ENCODE measurements at places on chromosomes 11 and 22.

GRCh38 chr11:16607675-16608644, 130.5 kb upstream of the C11orf58 start:
- DNase-seq, result no peak

GRCh38 chr11:83255366-83255765, 30.8 kb downstream of the CCDC90B start:
- no peak for DNase-seq

GRCh38 chr11:122951211-122951610, 30.4 kb downstream of the BSX start:
- no peak for DNase-seq

DNA sequence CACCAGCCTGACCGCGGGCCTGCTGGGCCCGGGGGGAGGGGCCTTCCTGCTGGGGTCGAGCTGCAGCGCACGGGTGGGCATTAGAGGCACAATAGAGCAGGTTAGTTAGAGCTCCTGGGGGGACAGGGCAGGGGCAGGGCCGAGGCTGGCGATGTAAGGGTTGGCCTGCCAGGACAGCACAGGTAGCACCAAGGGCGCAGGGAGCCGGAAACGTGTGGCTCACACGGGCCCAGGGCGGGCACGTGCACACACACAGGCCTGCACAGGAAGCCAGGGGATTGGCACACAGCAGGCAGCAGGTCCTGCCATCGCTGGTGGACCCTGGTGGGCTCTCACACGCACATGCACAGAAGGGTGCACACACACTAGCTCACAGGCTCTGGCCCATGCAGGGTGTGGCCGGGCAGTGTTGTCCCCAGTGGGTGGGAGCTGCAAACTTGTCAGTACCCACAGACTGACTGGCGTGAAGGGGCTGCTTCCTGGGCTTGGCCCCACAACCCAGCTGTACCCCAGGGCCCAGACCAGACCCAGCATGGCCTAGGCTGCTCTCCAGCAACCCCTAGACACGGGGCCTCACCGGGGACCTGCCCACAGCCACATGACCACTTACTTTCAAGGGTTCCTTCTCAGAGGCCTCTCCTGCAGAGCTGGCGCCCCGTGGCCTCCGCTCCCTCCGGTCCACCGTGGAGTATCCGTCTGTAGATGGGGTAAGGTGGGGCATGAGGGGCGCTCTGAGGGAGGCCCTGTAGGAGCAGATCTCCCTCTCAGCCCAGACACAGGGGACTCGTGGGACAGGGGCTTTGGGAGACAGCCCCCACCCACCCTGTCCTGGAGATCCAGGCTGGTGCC, 29.9 kb upstream of the TXNRD2 start:
- no peak for DNase-seq

- no peak for DNase-seq
Measured at GRCh38 chr11:1741741-1742140, 8.7 kb downstream of the IFITM10 start.

- no peak for DNase-seq
Measured at GRCh38 chr11:94780432-94780831, 12.3 kb downstream of the AMOTL1 start.

DNA sequence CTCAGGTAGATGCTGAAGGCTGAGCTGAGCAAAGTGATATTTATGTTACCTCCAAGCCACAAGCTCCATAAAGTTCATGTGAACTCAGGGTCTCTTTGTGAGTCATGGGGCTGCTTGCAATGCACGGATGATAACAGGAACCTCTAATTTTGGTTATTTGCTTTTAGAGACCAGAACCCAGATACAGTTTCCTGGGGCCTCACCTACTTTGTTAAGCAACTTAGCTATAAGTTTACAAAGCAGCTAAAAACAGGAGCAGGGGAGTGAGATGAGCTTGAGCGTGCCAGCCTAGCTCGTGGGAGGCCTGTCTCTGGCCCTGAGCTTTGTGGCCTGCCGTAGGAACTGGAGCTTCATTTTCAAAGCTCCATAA, 29.2 kb downstream of the SREBF2 start:
- DNase-seq, result no peak

DNA sequence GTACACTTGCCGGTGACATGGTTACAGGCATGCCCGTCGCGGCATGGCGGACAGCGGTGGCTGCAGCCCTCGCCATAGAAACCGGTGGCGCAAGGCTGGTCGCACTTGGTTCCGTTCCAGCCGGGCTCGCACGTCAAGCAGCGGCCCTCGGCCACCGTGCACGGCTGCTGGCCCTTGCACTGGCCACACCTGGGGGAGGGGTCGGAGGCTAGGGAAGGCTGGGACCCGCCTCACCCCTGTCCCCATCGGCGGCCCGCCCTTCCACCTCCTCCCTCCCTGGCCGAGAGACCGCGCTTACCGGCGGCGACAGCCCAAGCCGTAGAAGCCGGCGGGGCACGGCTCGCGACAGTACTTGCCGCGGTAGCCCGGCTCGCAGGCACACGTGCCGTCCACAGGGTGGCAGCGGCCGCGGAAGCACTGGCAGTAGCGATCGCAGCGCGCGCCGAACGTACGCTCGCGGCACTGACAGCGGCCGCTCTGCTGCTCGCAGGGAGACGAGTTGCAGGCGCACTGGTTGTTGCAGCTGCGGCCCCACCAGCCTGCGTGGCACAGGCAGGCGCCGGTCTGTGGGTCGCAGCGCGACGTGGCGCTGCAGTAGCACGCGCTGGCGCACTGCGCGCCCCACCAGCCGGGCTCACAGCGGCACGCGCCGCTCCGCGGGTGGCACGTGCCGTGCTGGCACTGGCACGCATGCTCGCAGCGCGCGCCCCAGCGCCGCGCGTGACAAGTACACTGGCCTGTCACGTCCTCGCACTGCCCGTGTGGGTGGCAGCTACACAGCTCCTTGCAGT, 6.7 kb downstream of the SCARF2 start:
- no peak for DNase-seq

DNA sequence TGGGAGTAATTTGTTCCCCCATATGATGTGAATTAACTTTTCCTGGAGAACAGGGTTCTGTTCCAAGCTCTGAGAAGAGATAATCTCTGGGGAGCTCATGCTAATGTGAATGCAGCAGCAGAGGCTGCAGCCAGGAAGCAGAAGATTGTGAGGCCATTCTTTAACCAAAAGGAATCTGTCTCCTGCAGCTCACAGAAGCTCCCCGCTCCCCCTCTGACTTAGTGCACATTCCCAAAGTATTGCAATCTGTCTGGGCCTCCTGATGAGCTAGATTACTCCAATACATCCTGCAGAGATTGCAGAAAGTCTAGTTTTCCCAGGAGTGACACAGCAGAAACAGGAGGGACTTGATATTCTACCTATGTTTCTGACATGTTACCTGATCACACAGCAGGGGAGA, 420.6 kb upstream of the FAT3 start:
- no peak for DNase-seq

DNA sequence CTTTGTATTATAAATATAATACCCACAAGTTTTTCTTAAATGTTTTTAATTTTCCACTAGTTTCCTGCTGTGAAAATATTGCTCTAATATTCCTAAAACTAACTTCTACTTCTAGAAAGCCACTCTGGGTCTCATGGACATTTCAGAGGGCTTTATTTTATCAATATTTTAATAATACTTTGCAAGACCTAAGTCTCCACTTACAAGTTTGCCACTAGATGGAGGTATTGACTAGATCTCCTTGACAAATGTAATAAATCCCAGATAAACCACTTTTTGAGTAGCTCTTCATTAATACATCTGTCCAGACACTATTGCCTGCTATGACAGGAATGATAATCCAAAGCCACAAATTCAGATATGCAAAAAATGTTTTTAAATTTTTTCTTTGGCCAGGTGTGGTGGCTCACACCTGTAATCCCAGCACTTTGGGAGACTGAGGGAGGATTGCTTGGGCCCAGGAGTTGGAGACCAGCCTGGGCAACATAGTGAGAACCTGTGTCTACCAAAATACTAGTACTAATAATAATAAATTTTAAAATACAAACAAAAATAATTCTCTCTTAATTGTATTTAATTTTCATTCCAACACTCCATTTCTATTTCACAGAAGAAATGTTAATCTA, 3.5 kb upstream of the ACAT1 start:
- DNase-seq, result no peak

DNA sequence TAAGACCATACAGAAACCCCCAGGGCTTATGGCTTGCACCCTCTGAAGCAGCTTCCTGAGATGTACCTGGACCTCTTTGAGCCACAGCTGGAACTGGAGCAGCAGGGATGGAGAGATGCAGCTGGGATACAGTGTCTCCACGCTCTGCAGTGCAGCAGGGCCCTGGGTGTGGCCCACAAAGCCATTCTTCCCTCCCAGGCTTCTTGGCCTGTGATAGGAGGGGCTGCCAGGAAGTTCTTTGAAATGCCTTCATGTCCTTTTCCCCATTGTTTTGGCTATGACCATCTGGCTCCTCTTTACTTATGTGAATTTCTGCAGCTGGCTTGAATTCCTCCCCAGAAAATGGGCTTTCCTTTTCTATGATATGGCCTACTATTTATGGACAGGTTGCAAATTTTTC, 37.1 kb upstream of the RAB38 start:
- no peak for DNase-seq

DNA sequence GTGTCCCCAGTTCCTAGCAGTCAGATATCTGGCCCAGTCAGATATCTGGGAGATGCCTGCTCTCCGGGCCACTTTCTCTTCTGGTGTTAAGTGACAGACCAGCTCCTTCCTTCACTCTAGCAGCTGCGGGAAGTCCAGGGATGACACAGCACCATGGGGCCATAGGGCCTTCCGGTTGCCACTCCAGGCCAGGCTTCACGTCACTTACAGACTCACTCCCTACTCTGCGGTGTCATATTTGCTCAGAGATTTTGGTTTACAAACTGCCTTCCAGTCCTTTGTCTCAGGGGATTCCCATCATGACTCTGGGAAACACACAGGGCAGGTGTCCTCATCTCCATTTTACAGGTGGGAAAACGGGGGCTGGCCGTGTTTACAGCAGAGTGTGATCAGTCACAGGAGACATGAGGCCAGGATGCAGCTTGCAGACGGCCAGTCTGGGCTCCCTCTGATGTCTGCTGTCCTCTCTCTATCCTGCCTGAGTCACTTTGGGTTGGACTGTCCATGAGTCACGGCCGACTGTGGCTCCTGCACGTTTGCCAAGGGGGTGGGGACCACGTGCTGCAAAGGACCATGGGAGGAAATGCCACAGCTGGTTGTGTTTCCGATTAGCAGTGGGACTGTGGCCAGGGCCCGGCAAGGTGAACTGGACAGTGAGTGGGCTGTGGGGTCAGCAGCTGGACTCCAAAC, 8.2 kb upstream of the TBC1D22A start:
- no peak for DNase-seq

DNA sequence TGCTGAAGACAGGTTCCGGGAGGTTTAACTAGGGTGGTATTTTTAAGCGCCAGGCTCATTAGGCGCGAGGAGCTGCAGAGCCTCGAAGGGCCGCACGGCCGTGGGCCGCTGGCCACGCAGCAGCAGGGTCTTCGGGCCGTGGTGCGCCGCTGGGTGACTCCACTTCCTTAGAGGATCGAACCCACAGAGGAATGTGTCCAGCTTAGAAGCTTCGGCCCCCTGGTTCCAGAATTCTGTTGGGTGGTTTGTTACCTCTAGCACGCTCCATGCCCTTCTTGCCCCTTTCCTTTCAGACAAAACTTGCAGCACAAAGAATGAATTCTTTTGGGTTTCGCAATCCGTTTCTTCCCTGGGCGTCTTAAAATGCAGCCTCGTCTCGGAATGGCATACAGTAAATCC, 773 bp upstream of the PATL1 start:
- DNase-seq, result no peak

DNA sequence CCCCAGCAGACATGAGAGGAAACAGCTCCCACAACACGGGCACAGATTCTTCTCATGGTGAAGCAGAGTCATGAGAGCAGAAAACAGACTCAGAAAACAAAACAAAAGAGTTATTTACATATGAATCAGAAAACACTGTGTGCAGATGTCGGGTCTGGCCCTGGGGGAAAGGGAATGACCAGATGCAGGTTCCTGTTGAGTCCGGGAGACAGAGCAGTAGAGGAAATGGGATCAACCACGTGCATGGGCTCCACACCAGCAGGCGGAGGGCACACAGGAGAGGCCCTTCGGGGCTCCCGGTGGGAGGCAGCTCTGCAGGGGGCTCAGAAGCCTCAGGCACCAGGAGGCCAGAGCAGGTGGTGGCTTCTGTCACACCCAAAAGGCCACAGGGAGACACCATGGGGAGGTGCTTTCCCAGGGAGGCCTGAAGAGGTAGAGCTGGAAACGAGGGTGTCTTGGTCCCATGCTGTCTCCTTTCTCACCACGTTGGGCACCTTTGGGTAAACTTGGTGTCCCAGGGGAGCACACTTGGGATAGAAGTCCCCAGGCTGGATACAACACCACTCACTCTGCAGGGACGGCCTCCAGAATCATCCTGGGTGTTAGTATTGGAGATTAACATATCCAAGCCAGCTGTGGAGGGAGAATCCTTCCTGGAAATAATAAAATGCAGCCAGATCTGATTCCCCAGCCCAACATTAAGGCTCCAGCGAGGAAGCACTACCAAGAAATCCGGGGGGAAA, 764.7 kb downstream of the BRD1 start:
- DNase-seq, result no peak

DNA sequence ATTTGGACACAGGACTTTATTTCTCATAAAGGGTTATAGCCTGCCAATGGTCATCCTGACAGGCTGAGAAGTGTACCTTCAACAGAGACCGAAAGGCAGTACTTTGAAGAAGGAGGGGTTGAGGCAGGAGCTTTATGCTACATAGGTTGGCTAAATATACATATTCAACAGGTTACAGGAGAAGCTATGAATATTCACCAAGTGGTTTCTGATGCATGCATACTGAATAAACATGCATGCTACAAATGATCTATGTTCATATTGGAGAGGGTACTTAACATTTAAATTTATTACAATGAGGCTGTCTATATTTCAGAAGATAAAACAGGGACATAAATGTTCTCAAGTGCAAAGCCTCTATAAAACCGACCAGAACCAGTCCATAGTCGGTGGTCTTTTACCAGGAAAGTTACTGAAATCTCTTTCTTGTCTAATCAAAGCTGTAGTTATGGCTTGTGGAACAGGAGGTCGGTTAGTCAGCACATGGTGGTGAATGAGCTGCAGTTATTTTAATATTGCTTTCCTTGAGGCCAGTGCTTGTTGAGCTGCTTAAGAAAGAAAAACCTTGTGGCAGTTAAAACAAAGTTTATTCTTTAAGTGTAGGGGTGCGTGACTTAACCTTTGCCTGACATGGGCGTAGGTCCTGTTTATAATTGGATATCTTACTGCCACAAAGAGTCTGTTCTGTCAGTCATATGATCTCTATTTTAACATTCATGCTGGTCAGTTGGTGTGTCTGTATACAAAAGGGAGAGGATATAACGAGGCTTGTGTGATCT, 19.5 kb downstream of the CNTF start:
- no peak for DNase-seq

DNA sequence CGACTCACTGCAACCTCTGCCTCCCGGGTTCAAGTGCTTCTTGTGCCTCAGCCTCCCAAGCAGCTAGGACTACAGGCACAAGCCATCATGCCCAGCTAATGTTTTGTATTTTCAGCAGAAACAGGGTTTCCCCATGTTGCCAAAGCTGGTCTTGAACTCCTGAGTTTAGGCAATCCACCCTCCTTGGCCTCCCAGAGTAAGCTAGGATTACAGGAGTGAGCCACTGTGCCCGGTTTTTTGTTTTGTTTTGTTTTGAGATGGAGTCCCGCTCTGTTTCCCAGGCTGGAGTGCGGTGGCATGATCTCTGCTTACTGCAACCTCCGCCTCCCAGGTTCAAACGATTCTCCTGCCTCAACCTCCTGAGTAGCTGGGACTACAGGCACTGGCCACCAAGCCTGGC, 41.0 kb downstream of the CELF1 start:
- no peak for DNase-seq
